Activated naive CD8-positive, alpha-beta T cell treated with anti-CD3 and anti-CD28 coated beads, Interleukin-2, amount 10 ng/mL, durations not matched to agents 7 days and 5 days (primary cell): ENCODE measurements at places on chromosomes 11 and 22.
A peak's percentile ranks its signal among the peaks of the same experiment; 100 is the strongest.

DNA sequence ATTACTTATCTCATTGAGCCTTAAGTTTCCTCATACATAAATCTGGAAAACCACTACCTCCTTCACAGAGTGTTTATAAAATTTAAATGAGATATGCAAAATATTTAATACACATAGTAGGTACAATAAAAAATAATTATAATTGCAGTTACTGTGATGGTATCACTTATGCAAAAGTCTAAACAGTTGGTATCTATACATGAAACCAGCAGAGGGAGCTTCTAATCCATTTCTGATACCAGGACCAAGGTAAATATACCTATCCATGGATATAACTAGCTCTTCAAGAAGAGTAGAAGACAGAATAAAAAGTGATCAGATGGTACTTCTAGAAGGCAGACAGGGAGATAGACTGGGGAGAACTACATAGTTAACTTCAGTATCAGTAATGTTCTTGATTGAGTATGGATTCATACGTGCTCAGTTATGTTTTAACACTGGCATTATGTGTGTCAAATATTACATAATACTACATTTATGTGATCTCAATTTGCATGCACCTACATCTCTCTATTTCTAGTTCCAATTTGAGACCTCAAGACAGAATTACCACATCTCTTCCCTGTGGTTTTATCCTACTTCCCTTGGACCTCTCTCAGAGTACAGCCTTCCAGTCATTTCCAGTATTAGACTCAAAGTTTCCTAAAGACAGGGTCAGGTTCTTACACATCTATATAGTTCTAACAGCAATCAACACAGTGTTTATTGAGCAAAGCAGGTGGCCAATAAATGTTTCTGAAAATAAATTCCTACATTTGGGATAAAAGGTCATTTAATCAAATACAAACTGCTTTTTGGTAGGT lies 13.7 kb upstream of the TSG101 start:
- no peak for DNase-seq

DNA sequence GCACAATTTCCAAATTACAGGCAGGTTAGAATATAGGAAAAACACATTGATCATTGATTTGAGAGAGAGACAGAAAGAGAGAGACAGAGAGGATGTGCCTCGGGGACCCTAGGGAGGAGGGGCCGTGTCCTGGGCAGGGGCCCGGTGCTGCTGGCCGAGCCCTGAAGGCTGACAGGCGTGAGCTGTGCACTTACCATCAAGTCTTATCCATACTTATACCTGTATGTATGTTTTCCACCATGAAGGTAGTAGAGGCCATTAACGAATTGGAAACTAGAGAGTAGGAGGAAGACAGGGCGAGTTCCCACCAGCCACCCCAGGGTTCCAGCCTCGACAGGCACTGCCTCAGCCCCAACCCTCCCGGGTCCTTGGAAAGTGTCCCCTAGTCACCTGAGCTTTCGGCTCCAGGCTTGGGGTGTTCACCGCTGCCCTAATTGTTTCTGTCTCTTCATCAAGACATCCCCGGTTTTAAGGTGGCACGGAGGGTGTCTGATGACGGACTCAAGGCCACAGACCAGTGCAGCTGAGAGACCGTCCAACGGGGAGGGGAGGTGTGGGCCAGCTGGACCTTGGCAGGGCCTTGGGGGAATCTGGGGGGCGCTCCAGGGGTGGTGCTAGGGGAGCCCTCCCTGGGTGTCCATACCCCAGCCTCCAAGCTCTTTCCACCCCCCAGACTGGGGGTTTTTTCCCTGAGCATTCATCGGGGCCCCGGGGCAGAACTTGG lies 431.3 kb downstream of the TBC1D22A start:
- DNase-seq = no peak

DNA sequence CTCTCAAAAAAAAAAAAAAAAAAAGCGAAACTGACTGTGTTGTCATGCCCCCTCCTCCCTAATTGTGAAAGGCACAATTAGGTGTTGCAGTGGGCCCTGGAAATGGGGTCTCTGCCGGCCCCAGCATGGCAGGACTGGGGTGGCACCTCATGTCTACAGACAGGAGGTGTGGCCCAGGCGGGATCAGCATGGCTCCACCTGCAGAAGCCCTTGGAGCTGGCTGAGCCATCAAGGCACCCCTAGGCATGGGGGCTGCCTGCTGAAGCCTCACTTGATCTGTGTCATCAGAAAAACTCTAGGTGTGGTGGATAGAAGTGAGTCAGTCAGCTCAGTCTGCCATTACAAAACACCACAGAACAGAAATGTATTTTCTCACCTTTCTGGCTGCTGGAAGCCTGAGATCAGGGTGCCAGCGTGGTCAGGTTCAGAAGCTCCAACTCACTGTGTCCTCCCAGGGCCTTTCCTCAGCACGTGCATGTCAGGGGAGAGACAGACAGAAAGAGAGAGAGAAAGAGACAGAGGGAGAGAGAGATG lies 10.1 kb upstream of the B4GALNT4 start:
- peak; percentile 26 for DNase-seq

DNA sequence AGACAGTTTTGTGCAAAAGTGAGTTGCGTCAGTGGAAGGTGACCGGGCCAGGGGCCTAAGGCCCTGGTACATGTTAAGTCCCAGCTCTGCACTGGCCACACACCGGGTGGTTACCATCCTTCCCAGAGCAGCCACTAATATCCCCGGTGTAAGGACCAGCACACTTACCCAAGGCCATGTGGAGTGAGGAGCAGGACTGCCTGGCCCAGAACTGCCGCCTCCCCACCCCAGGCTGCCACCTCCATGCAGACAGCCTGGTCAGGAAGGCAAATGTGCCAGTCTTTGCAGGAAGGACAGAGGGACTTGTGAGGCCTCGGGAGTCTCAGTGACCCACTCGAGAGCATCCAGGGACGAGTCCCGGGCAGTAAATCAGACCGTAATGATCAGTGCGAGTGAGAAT lies 102.9 kb downstream of the MORC2 start:
- DNase-seq = peak; percentile 20

DNA sequence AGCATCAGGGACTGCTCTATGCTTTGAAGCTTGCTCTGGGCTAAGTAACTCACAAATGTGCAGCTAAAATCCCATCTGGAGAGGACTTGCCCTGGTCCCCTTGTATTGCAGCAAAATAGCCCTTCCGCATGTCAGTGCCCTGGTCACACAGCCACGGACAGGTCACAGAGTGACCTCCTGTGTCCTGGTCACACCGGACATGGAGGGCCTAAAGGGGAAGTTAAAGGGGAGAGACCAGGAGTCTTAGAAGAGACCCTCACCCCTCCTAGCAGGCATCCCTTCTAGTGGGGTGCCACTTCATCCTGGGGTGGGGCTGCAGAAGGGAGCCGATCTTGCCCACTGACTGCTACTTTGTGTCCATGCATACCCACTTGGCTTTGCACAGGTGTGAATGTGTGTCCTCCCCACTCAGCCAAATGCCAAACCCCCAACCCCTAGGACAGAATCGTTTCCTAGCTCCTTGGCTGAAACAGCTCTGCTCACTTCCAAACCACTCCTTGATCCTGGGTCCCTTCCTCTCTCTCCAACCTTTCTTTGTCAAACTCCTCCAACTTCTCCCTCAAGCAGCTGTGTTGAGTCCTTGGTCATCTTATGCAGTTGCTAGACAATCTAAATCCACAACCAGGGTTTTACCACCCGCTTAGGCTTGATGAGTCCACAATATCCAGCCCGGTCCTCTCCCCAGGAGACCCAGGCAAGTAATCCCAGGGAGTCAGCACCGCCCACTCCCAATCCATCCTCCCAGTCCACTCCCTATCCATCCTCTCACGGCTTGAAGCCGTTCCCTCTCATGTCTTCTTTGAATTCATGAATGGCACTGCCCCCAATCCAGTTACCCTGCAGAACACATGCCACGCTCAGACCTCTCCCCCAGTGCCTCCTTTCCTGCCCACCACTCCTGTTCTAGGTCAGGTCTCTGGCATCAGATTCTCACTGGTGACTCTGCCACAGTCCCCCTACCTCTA lies 3.3 kb upstream of the FXYD6 start:
- DNase-seq = no peak

GRCh38 chr11:118342503-118343161 lies at the start of gene CD3D:
CD3D (minus strand) TSS chr11:118342705; CDS start chr11:118342607, 98 bp downstream.
- DNase-seq = peak; percentile 58

DNA sequence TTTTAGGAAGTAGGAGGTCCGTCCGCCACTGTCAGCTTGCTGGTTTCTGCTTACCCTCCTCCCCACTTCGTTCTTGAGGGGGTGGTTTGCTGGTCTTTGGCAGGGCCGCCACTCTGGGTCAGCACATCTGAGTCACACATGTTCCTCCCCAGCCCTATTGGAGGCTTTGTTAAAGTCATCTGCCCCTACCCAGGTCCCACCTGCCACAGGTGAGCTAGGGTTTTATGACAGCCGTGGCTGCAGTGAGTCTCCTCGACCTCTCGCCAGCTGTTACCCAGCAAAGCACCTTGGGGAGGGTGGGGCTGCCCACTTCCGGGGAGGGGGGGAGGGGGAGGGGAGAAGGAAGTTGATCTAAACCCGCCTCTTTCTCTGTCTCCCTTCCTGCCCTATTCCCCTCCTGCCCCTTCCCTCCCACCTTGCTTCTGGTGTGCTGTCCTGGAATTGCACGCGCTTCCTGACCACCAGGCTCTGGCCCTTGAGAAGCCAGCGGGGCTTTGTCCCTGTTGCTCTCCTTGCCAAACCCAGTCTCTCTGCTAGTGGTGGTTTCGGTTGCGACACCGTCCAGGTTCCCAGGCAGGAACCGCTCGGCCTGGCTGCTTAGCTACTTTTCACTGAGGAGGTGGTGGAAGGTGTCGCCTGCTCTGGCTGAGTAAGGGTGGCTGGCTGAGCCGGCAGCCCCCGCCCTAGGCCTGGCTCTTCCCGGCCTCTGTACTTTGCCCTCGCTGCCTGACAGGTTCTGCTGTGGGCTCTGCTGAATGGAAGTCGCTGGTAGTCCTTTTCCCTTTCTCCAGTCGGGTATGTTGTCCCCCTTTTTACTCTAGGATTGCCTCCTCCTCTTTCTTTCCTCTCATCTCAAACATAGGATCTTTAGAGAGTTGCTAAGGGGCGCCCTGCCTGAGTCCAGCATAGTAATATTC lies 28.5 kb downstream of the RCOR2 start:
- peak; percentile 75 for DNase-seq

GRCh38 chr11:113373306-113373705 lies 14.3 kb upstream of the ANKK1 start:
- DNase-seq = no peak

DNA sequence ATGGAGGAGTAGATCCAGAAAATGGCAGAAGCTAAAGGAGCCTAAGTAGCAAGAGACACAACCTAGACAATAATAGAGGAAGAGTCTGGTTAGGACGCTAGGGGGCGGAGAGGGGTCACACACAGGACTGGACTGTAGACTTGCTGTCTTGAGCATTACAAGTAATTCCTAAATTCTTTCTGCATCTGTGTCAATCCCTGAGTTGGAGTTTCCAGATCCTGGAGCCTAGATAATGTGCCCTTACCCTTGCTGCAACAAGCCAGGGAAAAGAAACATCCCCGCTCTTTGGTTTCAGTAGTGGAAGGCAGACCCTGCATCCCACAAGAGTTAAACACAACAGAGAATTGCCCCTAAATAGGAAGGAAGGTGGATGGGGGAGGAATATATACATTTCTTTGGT lies 14.9 kb upstream of the CCDC73 start:
- peak; percentile 40 for DNase-seq

- DNase-seq = no peak
These were observed 24.2 kb upstream of the OR6X1 start for GRCh38 chr11:123778511-123778910.

- no peak for DNase-seq
These were observed 629 bp downstream of the ATP5MG start for GRCh38 chr11:118401880-118402590.

GRCh38 chr11:110000031-110000502 lies 93.1 kb upstream of the ZC3H12C start:
- DNase-seq = no peak

DNA sequence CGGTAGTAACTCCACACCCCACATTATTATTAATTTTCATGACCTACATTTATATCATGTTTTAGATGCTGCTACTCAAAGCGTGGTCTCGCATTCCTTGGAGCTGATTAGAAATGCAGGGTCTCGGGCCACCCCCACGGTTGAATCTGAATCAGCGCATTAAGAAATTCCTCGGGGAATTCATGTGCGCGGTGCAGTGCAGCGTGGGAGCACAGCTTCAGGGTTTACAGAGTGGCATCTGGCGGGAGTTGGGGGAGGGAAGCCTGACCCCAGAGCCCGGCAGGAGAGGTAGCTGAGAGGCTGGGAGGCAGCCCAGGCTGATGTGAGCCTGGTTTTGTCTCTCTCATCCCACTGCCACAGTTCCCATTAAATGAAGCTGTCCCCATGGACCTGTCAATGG lies 48.1 kb upstream of the DAGLA start:
- no peak for DNase-seq

- no peak for DNase-seq
These were observed 49.1 kb downstream of the COMMD9 start for GRCh38 chr11:36240173-36240572.

GRCh38 chr11:2130881-2131352 lies 8.3 kb downstream of the IGF2 start:
- no peak for DNase-seq

- DNase-seq = no peak
These were observed 13.8 kb upstream of the BRSK2 start for GRCh38 chr11:1375955-1376258.

GRCh38 chr11:3984896-3985295 lies 109.7 kb upstream of the RRM1 start:
- DNase-seq = peak; percentile 42

DNA sequence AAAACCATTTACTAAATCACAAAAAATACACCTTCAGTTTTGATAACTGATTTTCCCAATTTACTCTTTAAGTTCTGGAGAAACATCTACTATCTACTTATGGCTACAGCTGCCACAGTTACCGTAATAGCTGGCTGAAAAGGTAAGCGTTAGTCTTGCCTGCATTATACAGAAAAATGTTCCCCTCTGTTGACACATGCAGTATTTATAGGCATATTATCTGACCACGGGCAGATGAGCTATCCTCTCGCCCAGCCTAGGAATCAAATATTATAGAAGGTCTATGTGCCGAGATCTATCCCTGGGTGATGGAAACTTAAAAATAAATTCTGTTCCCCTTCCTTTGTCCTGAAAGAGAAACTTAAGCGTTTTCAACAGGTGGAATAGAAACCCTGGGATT lies 283.8 kb downstream of the CADM1 start:
- DNase-seq = no peak

- peak; percentile 54 for DNase-seq
These were observed 66.5 kb downstream of the BMAL1 start for GRCh38 chr11:13343931-13344717.
